Hindlimb muscle (tissue), 1 donor: ENCODE measurements at places on chromosomes 6 and 20. TPM values are rescaled to one million over a fixed set of nuclear protein-coding genes. Genes with fewer than 3 reads are reported as not detected.

The GPLD1 gene
- polyA plus RNA-seq, result 2.4 TPM

The ENPP1 gene
- 11.0 TPM for polyA plus RNA-seq

The MDFI gene
- polyA plus RNA-seq, result 57.0 TPM

The HBS1L gene
- 44.2 TPM for polyA plus RNA-seq

The TMEM151B gene
- polyA plus RNA-seq, result 0.37 TPM

The MUCL3 gene
- polyA plus RNA-seq, result not detected

The SCRT2 gene
- polyA plus RNA-seq, result not detected

GRCh38 chr20:58697867-58698703 lies 5.5 kb downstream of the NPEPL1 start:
- no peak for DNase-seq

- DNase-seq, result no peak
These were observed 73.8 kb downstream of the EYA4 start for GRCh38 chr6:133314947-133315346.

DNA sequence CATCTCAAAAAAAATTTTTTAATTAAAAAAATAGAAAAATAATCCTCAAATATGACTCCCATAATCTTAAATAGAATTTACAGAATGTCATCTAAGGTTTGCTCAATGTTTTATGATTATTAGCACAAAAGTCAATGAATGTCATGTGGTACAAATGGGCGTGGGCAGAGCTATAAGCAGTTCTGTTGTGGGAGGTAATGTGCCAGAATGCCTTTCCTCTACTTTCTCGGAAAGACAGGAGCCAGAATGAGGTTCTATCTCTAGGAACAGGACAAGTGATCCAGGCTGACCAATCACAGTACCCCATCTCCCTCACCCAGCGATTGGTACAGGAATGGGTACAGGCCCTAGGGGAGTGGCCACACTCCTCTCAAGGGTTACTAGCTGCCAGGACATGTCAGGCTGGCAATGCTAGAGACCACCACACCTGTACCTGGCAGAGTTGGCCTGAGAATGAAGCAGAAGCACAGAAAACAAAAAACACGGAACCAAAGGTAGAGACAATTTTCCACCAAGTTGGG lies 15.1 kb downstream of the RALGAPA2 start:
- no peak for DNase-seq

DNA sequence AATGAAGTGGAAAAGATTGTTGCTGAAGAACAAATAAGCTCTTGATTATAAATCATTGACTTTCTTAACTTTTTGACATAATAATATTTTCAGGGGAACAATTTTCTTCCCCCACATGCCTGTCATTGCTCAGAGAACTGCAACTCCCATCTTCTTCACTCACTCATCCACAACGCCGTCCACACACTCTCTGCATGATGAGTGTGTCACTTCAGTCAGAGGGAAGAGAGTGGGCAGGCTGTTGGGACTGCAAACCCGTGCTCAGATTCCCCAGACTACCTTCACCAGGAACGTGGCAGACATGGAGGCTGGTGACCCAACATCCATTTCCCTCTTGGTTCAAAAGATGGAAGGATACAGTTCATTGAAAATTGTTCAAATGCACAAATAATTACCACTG lies 650.8 kb downstream of the PRKN start:
- no peak for DNase-seq

- DNase-seq, result no peak
These were observed 82.9 kb upstream of the MARCKS start for GRCh38 chr6:113774127-113774825.

GRCh38 chr6:162468326-162468725 lies 259.2 kb downstream of the PRKN start:
- DNase-seq, result peak; percentile 20

GRCh38 chr6:38959138-38959537 lies 89.4 kb upstream of the GLP1R start:
- DNase-seq, result no peak

DNA sequence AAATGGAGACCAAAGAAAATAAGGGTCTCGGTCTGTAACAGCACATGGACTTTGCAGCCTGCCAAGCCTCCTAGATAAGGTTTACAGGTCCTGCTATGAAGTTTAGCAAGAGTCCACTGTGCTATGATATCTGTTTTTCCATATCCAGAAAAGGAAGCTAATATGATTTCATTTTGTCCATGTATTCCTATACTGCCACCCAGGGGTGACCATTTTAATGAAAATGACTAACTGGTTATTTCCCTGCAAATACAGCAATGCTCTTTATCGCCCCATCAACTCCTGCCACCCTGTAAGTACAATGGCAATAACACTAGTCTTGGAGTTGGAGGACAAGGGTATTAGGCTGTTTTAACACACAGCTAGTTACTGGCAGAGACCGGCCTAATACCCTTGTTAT lies 115.2 kb upstream of the GLP1R start:
- DNase-seq, result no peak

DNA sequence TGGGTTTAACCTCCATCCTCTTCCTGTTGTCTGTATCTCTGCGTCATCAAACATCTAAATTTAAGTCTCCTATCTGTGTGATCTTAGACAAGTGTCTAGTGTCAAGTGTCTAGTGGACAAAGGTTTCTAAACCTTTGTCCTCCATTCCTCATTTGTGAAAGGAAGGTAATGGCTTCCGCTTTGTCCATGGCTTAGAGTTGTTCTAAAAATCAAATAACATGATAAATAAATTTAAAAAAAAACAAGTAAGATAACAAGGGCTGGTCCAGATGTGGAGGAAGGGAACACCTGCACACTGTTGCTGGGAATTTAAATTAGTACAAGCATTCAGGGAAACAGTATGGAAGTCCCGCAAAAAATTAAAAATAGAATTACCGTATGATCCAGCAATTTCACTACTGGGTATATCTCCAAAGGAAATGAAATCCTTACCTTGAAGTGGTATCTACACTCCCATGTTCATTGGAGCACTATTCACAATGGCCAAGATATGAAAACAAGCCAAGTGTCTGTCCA lies 17.6 kb upstream of the SERPINB1 start:
- DNase-seq, result no peak

DNA sequence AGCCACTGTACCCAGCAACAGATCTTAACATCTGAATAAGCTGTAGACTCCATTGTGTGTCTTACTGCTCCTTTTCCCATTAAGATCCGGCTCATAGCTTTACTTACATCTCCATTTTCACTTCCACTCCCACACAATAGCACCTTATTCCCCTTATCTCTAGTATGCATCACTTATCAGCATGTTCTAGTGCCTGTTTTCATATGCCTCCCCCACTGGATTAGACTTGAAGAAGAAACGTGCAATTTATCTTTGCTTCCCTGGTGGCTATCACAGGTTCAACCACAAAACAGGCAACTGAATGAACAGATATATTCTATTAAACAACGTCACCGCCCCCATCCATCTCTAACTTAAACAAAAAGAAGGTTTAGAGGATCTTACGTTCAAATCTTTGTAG lies 12.1 kb downstream of the SSR1 start:
- DNase-seq, result no peak

GRCh38 chr6:150145830-150146229 lies 3.0 kb downstream of the PPP1R14C start:
- no peak for DNase-seq

DNA sequence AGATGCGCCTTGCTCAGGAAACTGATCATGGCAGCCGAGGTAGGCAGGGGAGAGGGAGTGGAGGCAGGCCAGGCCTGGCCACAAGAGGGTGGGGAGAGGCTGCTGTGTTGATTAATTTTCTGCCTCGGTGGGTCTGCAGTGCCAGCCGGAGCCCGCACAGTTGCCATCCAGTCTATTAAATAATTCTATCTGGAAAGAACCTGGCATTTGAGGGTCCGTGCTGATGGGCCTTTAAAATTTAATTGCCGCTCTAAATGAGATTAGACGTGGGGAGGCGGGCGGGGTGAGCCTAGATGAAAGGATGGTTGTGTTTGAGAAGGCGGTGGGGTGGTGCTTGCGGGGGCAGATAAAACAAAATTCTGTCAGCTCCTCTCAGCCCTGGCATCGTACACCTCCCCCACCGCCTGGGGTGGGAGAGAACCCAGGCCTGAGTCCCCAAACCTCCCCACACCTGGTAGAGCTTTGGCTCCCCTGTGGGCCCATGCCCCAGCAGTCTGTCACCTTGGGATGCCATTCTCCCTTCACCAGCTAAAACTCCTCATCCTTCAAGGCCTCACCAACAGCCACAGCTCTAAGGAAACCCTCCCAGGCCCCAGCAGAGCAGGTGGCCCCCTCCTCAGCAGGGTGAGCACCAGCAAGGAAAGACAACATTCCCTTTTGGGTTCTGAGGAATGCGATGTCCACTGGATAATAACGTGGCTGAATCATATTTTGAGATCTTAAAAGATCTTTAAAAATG lies 167.3 kb downstream of the GRM4 start:
- DNase-seq, result no peak

DNA sequence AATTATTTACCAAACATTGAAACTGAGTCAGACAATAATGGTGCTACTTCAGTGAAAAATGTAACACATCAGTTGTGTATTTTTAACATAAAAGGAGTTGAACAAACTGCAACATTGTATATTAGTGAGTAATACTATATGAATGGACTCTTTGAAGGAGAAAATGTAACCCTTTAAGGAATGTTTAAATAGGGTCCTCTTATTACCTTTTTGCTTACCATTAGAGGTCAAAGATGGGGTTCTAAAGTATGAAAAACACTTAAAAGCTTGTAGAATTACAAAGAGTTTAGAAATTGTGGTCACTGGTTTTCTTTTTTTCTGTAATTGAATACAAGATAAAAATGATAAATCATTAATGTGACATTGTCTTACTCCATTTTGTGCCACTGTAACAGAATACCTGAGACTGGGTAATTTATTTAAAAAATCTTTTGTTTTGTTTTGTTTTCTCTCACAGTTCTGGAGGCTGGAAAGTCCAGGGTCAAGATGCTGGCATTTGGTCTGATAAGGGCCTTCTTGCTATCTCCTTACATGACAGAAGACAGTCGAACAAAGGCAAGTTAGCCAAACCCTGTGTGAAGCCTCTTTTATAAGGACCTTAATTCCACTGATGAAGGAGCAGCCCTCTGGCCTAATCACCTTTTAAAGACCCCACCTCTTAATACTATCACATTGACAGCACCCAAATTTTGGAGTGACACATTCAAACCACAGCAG lies 43.2 kb downstream of the SESN1 start:
- no peak for DNase-seq

GRCh38 chr20:63641146-63641791 lies 12.0 kb downstream of the STMN3 start:
- no peak for DNase-seq

- DNase-seq, result no peak
These were observed 490 bp downstream of the MMUT start for GRCh38 chr6:49462599-49462926.

DNA sequence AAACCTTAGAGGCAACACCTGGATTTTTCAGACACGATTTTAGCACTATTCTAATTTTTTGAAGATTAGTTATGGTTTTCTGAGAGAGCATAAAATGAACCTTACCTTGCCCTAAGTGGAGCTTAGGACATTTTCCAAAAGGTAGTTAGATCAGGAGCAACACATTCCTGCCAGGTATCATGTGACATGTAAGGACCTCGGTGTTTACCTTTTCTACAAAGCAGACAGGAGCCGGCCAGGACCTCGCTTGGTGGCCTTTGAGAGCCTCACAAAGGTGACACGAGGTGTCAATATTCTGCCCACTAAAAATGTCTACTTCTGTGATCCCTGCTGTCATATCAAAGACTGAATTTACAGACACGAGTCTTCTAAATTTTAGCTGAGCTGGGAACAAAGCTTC lies 174.9 kb downstream of the SMOC2 start:
- no peak for DNase-seq

DNA sequence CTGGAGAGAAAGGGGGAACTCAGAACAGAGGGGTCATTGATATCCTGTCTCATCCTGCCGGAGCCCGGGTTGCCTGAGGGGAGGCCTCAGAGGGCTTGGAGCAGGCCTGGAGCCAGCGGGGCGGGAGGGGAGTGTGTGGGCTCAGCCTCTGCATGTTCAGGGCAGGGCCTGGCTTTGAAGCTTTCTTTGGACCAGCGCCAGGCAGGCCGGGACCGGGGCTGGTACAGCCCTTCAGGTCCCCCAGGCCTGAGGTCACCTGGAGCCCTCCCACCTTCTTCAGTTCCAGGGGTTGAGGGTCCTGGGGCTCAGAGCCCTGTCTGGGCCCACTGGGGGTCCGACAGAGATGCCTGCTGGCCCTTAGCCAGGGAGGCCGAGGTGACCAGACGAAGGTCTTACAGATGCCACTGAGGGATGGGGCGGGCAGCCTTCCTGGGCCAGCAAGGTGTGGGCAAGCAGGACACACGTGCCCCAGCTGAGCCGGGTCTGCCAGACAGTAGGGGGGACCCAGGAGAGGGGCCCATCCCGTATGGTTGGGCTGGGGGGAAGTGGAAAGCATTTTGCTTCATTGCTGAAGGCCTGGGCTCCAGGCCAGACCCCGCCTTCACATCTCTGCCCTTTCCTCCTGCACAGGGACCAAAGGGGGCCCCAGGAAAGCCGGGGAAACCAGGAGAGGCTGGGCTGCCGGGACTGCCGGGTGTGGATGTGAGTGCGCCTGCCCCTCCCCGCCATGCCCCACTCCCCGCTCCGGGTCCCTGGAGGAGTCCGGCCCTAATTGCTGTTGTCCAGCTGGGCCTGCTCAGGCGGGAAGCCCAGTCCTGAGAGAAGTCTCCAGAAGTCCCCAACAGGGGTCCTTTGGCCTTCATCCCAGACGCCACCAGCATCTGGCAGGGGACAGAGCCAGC lies 2.0 kb downstream of the COL9A3 start:
- peak; percentile 80 for DNase-seq

GRCh38 chr6:154989448-154989847 lies 5.7 kb upstream of the TIAM2 start:
- no peak for DNase-seq

DNA sequence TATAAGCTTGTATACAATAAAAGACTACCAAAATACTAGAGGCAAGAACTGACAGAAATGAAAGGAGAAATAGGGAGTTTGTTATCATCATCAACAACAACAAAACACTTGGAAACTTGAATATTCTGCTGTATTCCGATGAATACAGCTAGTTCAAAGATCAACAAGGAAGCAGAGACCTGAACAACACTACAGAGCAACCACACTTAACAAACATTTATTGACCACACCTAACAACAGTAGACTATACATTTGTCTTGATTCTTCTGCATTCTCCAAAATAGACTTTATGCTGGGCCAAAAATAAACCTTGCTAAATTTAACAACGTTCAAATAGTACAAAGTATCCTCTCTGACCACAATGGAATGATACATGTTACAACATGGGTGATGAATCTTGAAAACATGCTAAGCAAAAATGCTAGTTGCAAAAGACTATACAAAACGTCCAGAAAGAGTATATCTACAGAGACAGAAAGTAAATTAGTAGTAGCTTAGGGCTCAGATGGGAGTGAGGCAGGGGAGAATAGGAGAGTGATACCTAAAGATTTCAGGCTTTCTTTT lies 39.1 kb upstream of the PAK5 start:
- no peak for DNase-seq

GRCh38 chr6:125678601-125679000 lies 70.8 kb upstream of the HEY2 start:
- DNase-seq, result no peak
